ENCODE measurements at places on chromosomes 5 and 9. TPM values are rescaled to one million over a fixed set of nuclear protein-coding genes. Genes with fewer than 3 reads are reported as not detected.

DNA sequence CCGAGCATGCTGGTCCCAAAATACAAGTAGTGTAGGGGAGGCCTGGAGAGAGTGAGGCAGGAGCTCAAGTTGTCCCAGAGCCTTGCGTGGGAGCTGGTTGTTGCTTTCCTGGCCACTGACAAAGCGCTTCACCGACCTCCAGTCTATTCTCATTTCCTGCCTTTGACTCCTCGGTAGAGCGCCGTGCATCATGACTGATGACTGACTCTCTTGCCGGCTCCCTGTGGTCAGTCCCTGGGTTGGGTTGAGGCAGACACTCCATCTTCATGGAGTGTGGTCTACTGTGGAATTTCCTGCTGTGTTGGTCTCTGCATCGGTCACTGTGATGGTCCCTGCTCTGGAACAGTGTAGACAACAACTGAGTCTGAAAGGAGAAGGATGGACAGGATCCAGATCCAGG is 175.1 kb upstream of the S1PR3 start:
- DNase-seq, result no peak
- no peaks in the 10 kb centered on the region for H3K36me3 ChIP-seq
- H3K4me3 ChIP-seq, result no peak overlapping the region
- no peak overlapping the region for H3K27ac ChIP-seq
- no peaks in the 10 kb centered on the region for H3K4me1 ChIP-seq
- H3K27me3 ChIP-seq, result no peaks in the 10 kb centered on the region

DNA sequence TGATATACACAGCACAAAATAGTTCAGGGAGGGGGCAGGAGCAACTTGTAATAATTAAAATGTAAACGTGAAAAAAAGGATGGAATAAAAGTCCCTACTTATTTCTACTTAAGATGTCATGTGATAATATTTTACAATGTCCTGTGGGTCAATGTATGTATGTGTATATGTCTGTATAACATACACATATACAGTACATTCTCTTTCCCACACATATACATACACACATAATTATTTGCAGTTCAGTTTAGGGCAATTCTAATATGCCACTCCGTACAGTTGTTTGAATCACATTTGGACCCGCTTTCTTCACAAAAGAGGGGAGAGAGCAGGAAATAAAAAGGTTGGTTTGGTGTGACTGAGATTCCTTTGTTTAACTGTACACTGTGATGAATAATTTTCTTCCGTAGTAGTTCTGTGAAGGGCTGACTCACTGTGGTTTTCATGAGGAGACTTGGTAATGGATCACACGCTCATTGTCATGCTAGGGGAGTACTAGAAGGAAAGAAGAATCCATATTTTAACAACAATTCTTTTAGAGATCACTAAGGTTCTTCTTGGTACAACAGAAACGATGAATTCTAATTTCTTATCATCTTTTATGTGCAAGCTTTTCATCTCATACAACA is 26.2 kb upstream of the ACOT12 start:
- DNase-seq, result no peak
- H3K27me3 ChIP-seq, result no peaks in the 10 kb centered on the region
- no peak overlapping the region for H3K27ac ChIP-seq
- no peaks in the 10 kb centered on the region for H3K36me3 ChIP-seq

DNA sequence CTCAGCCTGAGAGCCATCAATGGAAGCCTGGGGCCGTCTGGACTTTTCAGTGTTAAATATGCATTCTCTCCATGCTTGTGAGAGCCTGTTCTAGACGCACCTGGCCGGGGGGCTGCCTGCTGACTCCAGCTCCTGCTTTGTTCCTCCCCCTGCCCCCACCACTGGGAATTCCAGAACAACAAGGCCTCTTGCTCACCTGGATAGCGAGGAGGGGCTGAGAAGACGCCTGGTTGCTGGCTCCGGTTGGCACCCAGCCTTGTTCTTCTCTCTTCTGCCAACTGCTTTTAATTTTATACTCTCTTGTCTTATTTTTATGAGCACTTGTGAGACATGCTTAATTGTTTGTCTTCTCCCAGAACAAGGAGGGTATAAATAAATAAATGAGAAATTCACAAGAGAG is 15.0 kb upstream of the RAPGEF1 start:
- H3K4me3 ChIP-seq, result no peak overlapping the region
- H3K4me1 ChIP-seq, result no peaks in the 10 kb centered on the region
- H3K27ac ChIP-seq, result no peak overlapping the region
- no peak for DNase-seq
- H3K36me3 ChIP-seq, result no peaks in the 10 kb centered on the region

- peak; percentile 57 for DNase-seq
- no peaks in the 10 kb centered on the region for H3K27me3 ChIP-seq
- no peaks in the 10 kb centered on the region for H3K36me3 ChIP-seq
- H3K27ac ChIP-seq, result peak overlapping the region; percentile 70
Measured at GRCh38 chr5:88889189-88890069, 6.4 kb upstream of the MEF2C start.

- H3K27me3 ChIP-seq, result no peaks in the 10 kb centered on the region
- no peak overlapping the region for H3K27ac ChIP-seq
- H3K36me3 ChIP-seq, result no peaks in the 10 kb centered on the region
- no peak for DNase-seq
- no peak overlapping the region for H3K4me3 ChIP-seq
- H3K4me1 ChIP-seq, result no peaks in the 10 kb centered on the region
Measured at GRCh38 chr9:21607576-21607975, 125.5 kb upstream of the IFNE start.

DNA sequence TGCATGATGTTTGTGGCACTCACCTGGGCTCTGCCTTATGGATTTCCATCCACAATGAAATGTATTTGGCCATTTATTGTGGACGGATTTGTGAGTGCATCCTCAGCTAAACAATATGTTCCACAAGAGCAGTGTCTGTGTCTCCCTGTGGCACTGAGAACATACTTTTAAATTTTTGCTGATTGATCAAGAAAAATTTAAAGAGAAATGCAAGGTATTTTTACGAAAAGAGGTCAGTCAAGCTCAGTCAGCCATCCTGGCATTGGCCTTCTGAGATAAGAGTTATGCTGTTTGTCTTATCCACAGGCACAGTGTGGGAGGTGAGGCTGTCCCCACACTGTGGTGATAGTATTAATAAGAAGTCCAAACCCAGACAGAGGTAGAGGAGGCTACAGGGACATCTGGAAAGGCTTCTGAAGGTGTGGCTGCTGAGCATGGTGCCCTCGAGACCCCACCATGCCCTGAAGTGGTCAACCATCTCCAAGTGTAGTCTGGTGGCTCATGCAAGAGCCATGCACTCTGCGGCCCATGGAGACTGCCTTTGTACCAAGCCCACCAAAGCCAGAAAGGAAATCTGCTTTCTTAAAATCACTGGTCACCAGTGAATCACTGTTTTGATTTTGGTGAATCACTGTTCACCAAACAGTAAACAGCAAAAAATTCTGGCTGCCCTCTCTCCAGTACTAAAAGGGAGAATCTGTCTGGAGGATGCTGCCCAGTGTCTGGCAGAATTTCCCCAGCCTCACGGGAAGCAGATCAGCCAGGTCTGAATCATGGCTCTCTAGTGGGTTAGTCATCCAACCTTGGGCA is 28.8 kb downstream of the SPOCK1 start:
- H3K27ac ChIP-seq, result no peak overlapping the region
- no peaks in the 10 kb centered on the region for H3K4me1 ChIP-seq
- H3K27me3 ChIP-seq, result no peaks in the 10 kb centered on the region
- DNase-seq, result no peak
- H3K4me3 ChIP-seq, result no peak overlapping the region
- no peaks in the 10 kb centered on the region for H3K36me3 ChIP-seq

GRCh38 chr5:135491552-135492318 is 39.6 kb upstream of the TIFAB start:
- DNase-seq, result peak; percentile 76
- peaks cover 9% of the 10 kb centered on the region for H3K27me3 ChIP-seq
- no peak overlapping the region for H3K27ac ChIP-seq
- H3K4me1 ChIP-seq, result peaks cover 43% of the 10 kb centered on the region
- no peaks in the 10 kb centered on the region for H3K36me3 ChIP-seq

DNA sequence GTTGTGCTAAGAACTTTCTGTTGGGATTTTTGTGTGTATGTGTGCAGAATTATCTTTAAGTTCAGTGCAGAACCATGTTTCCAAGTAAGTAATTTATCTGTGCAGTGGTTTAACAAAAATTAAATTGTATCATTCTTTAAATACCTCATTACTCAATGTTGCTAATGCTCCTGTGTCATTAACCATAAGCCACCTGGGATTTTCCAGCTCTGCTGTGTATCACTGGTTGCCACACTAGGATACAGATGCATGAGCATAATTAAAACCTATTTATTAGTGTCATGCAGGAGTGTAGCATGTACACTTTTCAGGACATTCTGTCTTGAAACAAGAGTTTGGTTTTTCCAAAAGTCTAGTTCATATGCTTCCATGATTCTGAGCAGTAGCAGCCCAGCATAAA is 120.4 kb upstream of the PTGER4 start:
- no peaks in the 10 kb centered on the region for H3K36me3 ChIP-seq
- no peaks in the 10 kb centered on the region for H3K27me3 ChIP-seq
- DNase-seq, result no peak
- no peak overlapping the region for H3K27ac ChIP-seq
- no peak overlapping the region for H3K4me3 ChIP-seq
- H3K4me1 ChIP-seq, result no peaks in the 10 kb centered on the region

DNA sequence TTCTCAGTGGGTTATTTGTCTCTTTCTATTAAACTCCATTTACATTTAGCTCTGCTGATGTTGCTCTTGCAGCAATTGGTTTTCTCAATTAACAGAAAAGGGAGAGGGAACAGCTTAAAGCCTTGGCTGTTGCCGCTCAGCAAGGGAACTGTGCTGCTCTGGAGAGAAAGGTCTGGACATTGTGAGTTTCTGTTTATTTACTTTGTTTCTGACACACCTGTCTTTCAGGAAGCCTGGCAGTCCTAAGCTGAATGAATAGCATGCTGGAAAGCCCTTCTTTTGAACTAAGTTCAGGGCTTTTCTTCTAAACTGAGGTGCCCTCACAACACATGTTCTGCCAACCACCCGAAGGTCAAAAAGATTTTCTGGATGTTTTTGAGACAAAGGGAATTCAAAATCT is 491.9 kb downstream of the PDE4D start:
- H3K4me3 ChIP-seq, result no peak overlapping the region
- no peak for DNase-seq
- H3K27me3 ChIP-seq, result no peaks in the 10 kb centered on the region

GRCh38 chr5:6452622-6453504 is 4.2 kb downstream of the UBE2QL1 start:
- H3K4me1 ChIP-seq, result peaks cover 6% of the 10 kb centered on the region
- no peak for DNase-seq
- no peak overlapping the region for H3K27ac ChIP-seq

DNA sequence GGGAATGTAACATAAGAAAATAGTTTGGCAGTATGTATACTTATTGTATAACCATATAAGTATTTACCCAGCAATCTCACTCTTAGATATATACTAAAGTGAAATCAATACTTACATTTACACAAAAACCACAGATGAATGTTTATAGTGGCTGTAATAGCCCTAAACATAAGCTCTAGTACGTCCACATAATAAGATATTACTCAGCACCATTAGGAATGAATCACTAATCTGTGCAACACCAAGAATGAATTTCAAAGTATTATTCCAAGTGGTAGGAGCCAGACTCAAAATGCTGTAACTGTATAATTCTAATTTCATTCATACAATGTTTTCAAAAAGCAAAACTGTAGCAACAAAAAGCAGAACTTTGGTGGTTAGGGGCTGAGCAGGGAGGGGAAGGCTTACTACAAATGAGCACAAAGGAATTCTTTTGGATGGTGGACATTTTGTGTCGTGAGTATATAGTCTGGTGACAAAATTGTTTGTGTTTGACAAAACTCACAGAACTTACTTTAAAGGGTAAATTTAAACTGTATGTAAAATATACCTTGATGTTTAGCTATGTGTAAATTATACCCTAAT is 11.9 kb upstream of the C5orf46 start:
- DNase-seq, result no peak
- no peak overlapping the region for H3K4me3 ChIP-seq
- no peaks in the 10 kb centered on the region for H3K36me3 ChIP-seq
- H3K27me3 ChIP-seq, result no peaks in the 10 kb centered on the region
- H3K4me1 ChIP-seq, result no peaks in the 10 kb centered on the region

- H3K4me1 ChIP-seq, result peaks cover 49% of the 10 kb centered on the region
- no peak overlapping the region for H3K4me3 ChIP-seq
- H3K27me3 ChIP-seq, result no peaks in the 10 kb centered on the region
- no peaks in the 10 kb centered on the region for H3K36me3 ChIP-seq
- no peak overlapping the region for H3K27ac ChIP-seq
- no peak for DNase-seq
Measured at GRCh38 chr9:93471124-93471523, 17.7 kb upstream of the FAM120AOS start.

DNA sequence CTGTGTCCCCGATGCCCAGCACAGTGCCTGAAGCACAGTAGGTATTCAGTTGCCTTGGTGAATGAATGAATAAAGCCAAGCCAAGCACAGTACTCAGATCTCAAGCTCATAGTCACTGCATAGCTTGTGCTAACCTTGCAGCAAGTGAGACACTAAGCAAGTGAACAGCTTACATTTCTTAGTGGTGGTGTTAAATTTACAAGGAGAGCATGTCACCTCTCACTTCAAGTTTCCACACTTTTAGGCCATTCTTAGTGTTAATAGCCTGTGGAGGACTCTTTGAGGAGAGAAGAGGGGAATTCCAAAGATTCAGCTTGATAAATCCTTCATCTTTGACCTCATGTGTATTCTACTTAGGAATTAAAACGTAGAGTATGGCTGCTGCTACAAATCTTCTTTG is 104.7 kb downstream of the C9orf152 start:
- H3K4me1 ChIP-seq, result peaks cover 75% of the 10 kb centered on the region
- no peak for DNase-seq
- H3K36me3 ChIP-seq, result no peaks in the 10 kb centered on the region
- no peak overlapping the region for H3K4me3 ChIP-seq

- no peak overlapping the region for H3K27ac ChIP-seq
- H3K27me3 ChIP-seq, result no peaks in the 10 kb centered on the region
- no peaks in the 10 kb centered on the region for H3K36me3 ChIP-seq
- no peak overlapping the region for H3K4me3 ChIP-seq
- DNase-seq, result no peak
Measured at GRCh38 chr5:77218263-77218662, 7.8 kb downstream of the PDE8B start.

DNA sequence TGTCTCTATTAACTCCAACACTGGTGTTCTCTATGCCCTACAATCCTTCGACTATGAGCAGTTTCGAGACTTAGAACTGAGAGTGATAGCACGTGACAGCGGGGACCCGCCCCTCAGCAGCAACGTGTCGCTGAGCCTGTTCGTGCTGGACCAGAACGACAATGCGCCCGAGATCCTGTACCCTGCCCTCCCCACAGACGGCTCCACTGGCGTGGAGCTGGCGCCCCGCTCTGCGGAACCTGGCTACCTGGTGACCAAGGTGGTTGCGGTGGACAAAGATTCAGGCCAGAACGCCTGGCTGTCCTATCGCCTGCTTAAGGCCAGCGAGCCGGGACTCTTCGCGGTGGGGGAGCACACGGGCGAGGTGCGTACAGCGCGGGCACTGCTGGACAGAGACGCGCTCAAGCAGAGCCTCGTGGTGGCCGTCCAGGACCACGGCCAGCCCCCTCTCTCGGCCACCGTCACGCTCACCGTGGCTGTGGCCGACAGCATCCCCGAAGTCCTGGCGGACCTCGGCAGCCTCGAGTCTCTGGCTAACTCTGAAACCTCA is 2.0 kb downstream of the PCDHGA11 start:
- no peaks in the 10 kb centered on the region for H3K4me1 ChIP-seq
- no peaks in the 10 kb centered on the region for H3K27me3 ChIP-seq
- H3K36me3 ChIP-seq, result no peaks in the 10 kb centered on the region
- DNase-seq, result peak; percentile 59

Gene LCN6
- total RNA-seq, result not detected

Gene PCDHGA10
- 19.9 TPM for total RNA-seq

Gene SPINK4
- total RNA-seq, result not detected

Gene PDZD2
- 73.6 TPM for total RNA-seq

Gene FOXD4L4
- total RNA-seq, result 0.31 TPM
